Activated B cell treated with CpG ODN at 0.5 μM for 24 hours (primary cell): ENCODE measurements at places on chromosomes 12 and 14. TPM values are rescaled to one million over a fixed set of nuclear protein-coding genes. Genes with fewer than 3 reads are reported as not detected.

- H3K4me1 ChIP-seq, result peaks cover 45% of the 10 kb centered on the region
- no peak for DNase-seq
- H3K36me3 ChIP-seq, result peaks cover under 1% of the 10 kb centered on the region
- no peak overlapping the region for H3K27ac ChIP-seq
- peak overlapping the region; percentile 72 for H3K4me3 ChIP-seq
Observed at GRCh38 chr14:103624860-103625259, 4.2 kb upstream of the KLC1 start.

DNA sequence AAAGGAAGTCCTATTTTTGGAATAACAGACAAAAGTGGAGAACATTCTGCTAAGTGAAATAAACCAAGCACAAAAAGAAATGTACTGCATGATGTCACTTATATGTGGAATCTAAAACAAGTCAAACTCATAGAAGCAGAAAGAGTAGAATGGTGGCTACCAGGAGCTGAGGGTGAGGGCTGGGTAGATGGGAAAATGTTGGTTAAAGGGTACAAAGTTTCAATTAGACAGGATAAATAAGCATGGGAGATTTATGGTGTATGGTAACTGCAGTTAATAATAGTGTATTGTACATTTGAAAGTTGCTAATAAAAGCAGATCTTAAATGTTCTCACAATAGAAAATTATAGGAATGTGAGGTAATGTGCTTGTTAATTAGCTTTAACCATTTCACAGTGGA, 12.8 kb downstream of the LUM start:
- peaks cover 2% of the 10 kb centered on the region for H3K4me1 ChIP-seq
- H3K4me3 ChIP-seq, result no peak overlapping the region
- no peaks in the 10 kb centered on the region for H3K36me3 ChIP-seq
- H3K27ac ChIP-seq, result no peak overlapping the region
- DNase-seq, result no peak

DNA sequence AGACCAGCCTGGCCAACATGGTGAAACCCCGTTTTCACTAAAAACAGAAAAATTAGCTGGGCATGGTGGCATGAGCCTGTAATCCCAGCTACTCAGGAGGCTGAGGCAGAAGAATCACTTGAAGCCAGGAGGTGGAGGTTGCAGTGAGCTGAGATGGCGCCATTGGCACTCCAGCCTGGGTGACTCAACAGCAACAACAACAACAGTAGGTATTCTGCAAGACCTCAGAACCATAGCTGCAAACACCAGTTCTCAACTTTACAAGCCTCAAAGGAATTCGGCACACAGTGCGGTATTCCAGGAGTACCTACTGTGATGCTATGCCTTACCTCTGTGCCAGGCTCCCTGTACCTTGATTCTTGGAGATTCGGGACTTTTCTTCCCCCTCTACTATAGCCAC, 15.8 kb downstream of the FOXN3 start:
- H3K4me1 ChIP-seq, result peaks cover 56% of the 10 kb centered on the region
- H3K27me3 ChIP-seq, result no peaks in the 10 kb centered on the region
- no peak overlapping the region for H3K4me3 ChIP-seq

DNA sequence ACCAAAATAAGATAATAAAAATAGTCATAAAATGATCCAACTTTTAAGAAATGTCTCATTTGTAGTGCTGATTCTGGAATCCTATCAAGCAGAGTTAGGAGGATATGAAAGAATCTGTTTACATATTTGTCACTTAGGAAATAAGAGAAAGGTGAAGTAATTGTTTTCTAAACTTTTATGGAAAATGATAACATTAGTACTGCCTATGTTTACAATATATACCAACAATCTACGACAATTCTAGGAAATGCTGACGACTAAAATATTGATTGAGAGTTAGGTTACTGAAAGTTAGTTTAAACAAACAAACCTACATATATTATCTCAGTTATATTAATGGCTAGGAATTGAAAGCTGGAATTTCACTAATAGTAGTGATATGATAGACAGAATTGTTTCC, 18.0 kb downstream of the TSPAN19 start:
- DNase-seq, result no peak
- H3K27ac ChIP-seq, result no peak overlapping the region
- no peaks in the 10 kb centered on the region for H3K4me1 ChIP-seq
- H3K36me3 ChIP-seq, result no peaks in the 10 kb centered on the region
- H3K27me3 ChIP-seq, result no peaks in the 10 kb centered on the region
- no peak overlapping the region for H3K4me3 ChIP-seq

Gene SLC6A13
- total RNA-seq, result 0.38 TPM in 1 of 2 replicates, not detected in the other

DNA sequence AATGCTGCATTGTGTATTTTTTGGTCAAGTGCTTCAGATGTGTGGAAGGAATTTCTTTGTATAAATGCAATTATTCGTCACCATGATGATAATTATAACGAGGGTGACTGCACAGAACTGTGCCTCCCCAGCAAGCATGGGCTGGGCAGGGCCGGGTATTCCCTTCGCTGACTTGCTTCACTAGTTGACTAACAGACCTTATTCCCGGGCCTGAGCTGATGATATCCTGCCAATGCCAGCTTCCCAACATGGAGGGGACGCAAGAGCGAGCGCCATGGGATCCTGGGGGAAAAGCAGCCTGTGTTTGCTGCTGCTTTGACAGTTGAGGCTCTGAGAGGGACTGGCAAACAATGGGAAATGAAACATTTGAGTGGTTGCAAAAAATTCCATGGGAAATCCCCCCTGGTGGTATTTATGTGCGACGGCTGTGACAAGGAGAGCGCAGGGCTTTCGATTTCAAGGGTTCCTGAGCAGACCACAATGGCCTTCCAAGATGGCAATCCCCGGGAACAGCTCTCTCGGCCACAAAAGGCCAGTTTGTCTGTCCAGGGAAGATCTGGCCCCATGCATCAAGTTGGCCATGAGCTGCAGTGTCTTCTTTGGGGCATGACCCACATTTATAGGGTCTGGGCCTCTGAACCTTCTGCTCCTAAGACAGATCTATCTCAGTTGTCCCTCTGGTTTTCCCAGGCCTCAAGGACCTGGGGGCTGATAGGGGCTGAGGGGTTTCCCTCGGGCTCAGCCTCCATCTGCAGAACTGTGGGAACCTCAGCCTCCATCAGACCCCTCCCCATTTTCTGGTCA, 21.9 kb upstream of the MAP1LC3B2 start:
- DNase-seq, result peak; percentile 44
- H3K4me1 ChIP-seq, result peaks cover 72% of the 10 kb centered on the region
- peaks cover 4% of the 10 kb centered on the region for H3K36me3 ChIP-seq

GRCh38 chr14:51209457-51209856, 30.6 kb upstream of the TMX1 start:
- H3K4me1 ChIP-seq, result peaks cover 6% of the 10 kb centered on the region
- H3K4me3 ChIP-seq, result no peak overlapping the region
- H3K27me3 ChIP-seq, result peaks cover 10% of the 10 kb centered on the region
- no peaks in the 10 kb centered on the region for H3K36me3 ChIP-seq
- H3K27ac ChIP-seq, result no peak overlapping the region

- H3K27ac ChIP-seq, result no peak overlapping the region
- H3K4me1 ChIP-seq, result peaks cover 2% of the 10 kb centered on the region
- peaks cover 3% of the 10 kb centered on the region for H3K27me3 ChIP-seq
- no peaks in the 10 kb centered on the region for H3K36me3 ChIP-seq
- no peak overlapping the region for H3K4me3 ChIP-seq
Observed at GRCh38 chr14:88488897-88489296, 65.9 kb downstream of the PTPN21 start.

Gene PRB2
- not detected in 2 replicates for total RNA-seq

Gene GDF3
- not detected in 2 replicates for total RNA-seq

DNA sequence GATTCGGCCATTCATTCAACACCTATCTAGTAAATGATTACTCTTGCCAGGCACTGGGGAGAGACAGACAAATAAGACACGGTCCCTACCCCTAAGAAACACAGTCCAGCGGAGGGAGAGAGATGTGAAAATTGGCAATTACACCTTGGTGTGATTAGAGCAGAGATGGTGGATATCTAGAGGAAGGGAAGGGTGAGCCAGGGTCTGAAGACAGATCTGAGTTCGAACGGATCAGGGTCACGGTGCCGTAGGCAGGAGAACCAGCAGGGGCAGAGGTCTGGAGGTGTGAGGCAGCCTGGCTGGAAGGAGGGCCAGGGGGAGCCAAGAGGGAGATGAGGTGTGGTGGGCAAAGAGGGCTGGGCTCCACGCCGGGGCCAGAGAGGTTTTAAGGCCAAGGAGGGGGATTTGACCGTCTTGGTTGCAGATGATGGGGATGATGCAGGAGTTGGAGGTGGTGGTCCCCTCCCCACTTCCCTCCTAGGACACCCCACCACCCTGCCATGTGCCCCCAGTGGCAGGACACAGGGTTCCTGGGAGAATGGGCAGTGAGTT, 27.1 kb downstream of the FAM222A start:
- H3K27me3 ChIP-seq, result peaks cover 8% of the 10 kb centered on the region
- no peaks in the 10 kb centered on the region for H3K36me3 ChIP-seq
- H3K27ac ChIP-seq, result no peak overlapping the region
- no peak overlapping the region for H3K4me3 ChIP-seq
- no peak for DNase-seq

DNA sequence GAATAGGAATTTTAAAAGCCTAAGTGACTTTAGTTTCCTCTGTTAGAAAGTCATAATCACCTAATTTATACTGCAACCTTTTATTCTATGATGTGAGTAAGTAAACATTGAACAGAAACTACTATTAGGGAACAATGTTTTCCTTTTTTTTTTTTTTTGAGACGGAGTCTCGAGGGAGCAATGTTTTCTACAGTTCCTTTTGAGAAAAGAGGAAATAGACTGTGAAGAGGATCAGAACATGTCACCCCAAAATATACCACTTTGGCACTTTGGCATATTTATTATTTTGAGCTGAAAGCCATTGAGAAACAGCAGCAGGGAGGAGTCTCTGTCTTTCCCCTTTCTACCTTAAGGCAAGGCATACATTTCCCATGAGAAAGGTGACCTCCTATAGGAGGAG, 162.7 kb upstream of the CNOT2 start:
- peaks cover 18% of the 10 kb centered on the region for H3K4me1 ChIP-seq
- no peak for DNase-seq
- H3K4me3 ChIP-seq, result no peak overlapping the region
- peak overlapping the region; percentile 37 for H3K27ac ChIP-seq
- no peaks in the 10 kb centered on the region for H3K27me3 ChIP-seq

GRCh38 chr14:97916100-97916499, 1118.9 kb downstream of the VRK1 start:
- no peak overlapping the region for H3K4me3 ChIP-seq
- DNase-seq, result no peak
- no peaks in the 10 kb centered on the region for H3K36me3 ChIP-seq
- no peaks in the 10 kb centered on the region for H3K27me3 ChIP-seq

Gene BMP4
- total RNA-seq, result 0.42 TPM in 1 of 2 replicates, not detected in the other

Gene KLRF1
- total RNA-seq, result 0.34 and 0.67 TPM in 2 replicates

GRCh38 chr12:27068863-27069262, 13.5 kb downstream of the C12orf71 start:
- no peak overlapping the region for H3K27ac ChIP-seq
- no peak overlapping the region for H3K4me3 ChIP-seq
- no peak for DNase-seq
- H3K36me3 ChIP-seq, result peaks cover 12% of the 10 kb centered on the region
- peaks cover 27% of the 10 kb centered on the region for H3K4me1 ChIP-seq
- no peaks in the 10 kb centered on the region for H3K27me3 ChIP-seq

- peak overlapping the region; percentile 66 for H3K27ac ChIP-seq
- H3K4me3 ChIP-seq, result peak overlapping the region; percentile 87
- DNase-seq, result no peak
- peaks cover 14% of the 10 kb centered on the region for H3K4me1 ChIP-seq
- no peaks in the 10 kb centered on the region for H3K36me3 ChIP-seq
Observed at GRCh38 chr14:100304825-100305323, 1.4 kb downstream of the SLC25A29 start.

Gene LBHD2
- not detected in 2 replicates for total RNA-seq

- H3K36me3 ChIP-seq, result no peaks in the 10 kb centered on the region
- no peaks in the 10 kb centered on the region for H3K27me3 ChIP-seq
- H3K4me3 ChIP-seq, result no peak overlapping the region
- H3K27ac ChIP-seq, result no peak overlapping the region
- DNase-seq, result no peak
- peaks cover 15% of the 10 kb centered on the region for H3K4me1 ChIP-seq
Observed at GRCh38 chr12:9626821-9627220, 19.1 kb upstream of the KLRB1 start.

DNA sequence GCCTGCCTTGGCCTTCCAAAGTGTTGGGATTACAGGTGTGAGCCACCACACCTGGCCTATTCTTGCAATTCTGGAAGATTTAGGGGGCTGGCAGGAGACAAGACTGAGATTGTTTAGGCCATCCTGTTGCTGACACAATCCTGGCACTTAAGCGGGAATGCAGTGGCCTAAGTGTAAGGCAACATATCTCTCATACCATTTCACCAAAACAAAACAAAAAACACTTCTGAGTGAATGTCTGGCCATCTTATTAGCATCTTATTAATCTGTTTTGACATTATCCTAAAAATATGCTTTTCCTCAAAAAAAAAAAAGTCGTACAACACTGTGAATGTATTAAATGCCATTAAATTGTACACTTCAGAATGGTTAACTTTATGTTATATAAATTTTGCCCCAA, 67.6 kb downstream of the DENND5B start:
- peaks cover 73% of the 10 kb centered on the region for H3K4me1 ChIP-seq
- no peak for DNase-seq
- no peak overlapping the region for H3K27ac ChIP-seq
- H3K27me3 ChIP-seq, result no peaks in the 10 kb centered on the region

DNA sequence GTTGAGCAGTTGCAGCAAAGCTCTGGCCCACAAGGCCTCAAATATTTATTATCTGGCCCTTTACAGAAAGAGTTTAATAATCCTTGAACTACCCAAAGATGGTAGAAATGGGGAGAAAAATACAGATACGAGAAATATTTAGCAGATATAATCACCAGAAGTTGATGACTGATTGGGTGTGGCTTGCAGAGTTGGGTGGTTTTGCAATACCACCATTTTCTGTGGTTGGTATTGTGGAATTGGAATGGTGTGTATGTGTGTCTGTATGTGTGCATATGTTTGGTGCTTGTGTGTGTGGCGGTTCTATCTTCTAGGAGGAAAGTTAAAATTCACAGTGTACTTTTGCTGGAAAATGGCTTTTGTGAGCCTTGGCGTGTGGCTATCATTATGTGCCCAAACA, 85.4 kb upstream of the MANSC4 start:
- no peaks in the 10 kb centered on the region for H3K36me3 ChIP-seq
- no peaks in the 10 kb centered on the region for H3K27me3 ChIP-seq
- no peaks in the 10 kb centered on the region for H3K4me1 ChIP-seq
- H3K27ac ChIP-seq, result no peak overlapping the region

DNA sequence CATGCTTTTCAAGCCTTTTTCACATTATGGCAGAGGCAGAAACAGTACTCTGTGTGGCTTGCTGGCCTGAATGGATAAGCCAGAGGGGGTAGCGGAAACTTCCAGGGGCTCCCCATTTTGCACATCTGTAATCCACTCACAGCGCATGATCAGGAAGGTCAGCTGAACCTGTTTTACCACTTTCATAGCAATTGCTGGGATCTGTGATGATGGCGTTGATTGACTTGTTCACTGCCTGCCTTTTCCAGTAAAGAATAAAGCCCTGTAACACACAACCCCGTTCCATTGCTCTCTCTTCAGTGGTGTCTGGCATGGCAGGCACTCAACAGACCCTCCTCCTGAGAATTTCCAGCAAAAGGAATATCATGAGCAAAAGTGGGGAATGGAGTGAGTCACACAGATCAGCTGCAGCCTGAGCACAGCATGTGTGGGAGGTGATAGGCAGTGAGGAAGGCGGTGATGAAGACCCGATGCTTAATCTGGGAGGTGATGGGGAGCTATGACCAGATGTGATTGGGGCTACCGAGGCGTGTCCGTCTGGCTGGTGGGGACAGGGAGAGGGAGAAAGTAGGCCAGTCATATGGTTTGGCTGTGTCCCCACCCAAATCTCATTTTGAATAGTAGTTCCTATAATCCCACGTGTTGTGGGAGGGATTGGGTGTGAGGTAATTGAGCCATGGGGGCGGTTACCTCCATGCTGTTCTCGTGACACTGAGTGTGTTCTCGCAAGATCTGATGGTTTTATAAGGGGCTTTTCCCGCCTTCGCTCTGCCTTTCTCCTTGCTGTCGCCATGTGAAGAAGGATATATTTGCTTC, 44.7 kb upstream of the CHST11 start:
- no peak overlapping the region for H3K4me3 ChIP-seq
- no peaks in the 10 kb centered on the region for H3K27me3 ChIP-seq
- peaks cover 19% of the 10 kb centered on the region for H3K4me1 ChIP-seq
- H3K36me3 ChIP-seq, result no peaks in the 10 kb centered on the region

Gene SLC24A4
- 0.05 and 0.09 TPM in 2 replicates for total RNA-seq
